ENCODE measurements at places on chromosomes 6 and 20.

GRCh38 chr6:158654498-158654897 lies 4.6 kb downstream of the SYTL3 start:
- DNase-seq, result peak; percentile 92

GRCh38 chr6:38805692-38806091 lies 90.6 kb downstream of the DNAH8 start:
- DNase-seq, result no peak

- no peak for DNase-seq
These were observed 43.4 kb downstream of the DLGAP4 start for GRCh38 chr20:36349384-36350170.

GRCh38 chr6:160520043-160520904 lies 143.8 kb downstream of the LPA start:
- DNase-seq, result peak; percentile 60

- no peak for DNase-seq
These were observed 33.5 kb upstream of the SYNCRIP start for GRCh38 chr6:85676086-85676729.

- no peak for DNase-seq
These were observed 57.0 kb downstream of the PRR18 start for GRCh38 chr6:166251211-166251610.

DNA sequence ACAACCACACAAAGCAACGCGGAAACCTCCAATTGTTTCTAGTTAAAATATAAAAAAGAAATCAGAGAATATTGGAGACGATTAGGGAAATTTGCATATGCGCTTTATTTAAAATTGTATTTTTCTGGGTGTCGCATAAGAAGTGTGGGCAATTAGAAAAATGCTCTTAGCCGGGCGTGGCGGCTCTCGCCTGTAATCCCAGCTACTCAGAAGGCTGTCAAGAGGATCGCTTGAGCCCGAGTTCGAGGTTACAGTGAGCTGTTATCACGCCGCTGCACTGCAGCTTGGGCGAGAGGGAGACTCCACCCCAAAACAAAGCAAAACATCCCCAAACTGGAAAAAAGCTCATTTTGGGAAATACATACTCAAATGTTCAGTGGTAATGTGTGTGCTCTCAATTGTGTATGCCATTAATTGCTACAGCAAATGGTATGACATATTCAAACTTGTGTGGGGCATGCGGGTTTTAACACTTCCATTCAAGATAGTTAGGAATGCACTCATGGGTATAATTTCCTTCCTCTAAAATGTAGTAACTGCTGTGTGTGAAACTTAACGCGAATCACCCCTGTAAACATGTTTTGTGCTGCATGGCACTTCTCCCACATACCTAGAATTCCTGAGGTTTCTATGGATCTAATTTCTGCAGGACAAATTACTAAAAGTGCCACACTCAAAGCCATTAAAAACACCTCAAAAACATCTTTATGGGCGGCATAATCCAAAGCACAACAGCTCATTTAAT lies 54.7 kb upstream of the HFE start:
- peak; percentile 22 for DNase-seq

GRCh38 chr20:7004801-7005200 lies 237.3 kb downstream of the BMP2 start:
- no peak for DNase-seq

- no peak for DNase-seq
These were observed 49.5 kb downstream of the CD164 start for GRCh38 chr6:109332748-109333147.

- peak; percentile 11 for DNase-seq
These were observed 359.5 kb upstream of the FLRT3 start for GRCh38 chr20:14696937-14697336.

- peak; percentile 65 for DNase-seq
These were observed 230.1 kb upstream of the MOCS1 start for GRCh38 chr6:40164345-40164755.

DNA sequence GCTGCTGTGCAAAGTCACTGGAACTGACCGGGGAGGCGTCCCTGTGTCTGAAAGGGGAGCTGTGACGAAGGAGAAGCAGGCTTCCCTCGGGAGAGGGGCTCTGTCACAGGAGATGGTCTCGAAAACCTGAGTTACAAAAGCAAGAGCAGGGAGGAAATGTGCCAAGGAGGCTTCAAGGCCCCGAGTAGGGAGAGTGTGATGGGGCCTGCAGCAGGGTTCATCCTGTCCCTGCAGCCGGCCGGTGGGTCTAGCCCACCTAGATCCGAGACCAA lies 16.7 kb downstream of the DYNLT1 start:
- no peak for DNase-seq

DNA sequence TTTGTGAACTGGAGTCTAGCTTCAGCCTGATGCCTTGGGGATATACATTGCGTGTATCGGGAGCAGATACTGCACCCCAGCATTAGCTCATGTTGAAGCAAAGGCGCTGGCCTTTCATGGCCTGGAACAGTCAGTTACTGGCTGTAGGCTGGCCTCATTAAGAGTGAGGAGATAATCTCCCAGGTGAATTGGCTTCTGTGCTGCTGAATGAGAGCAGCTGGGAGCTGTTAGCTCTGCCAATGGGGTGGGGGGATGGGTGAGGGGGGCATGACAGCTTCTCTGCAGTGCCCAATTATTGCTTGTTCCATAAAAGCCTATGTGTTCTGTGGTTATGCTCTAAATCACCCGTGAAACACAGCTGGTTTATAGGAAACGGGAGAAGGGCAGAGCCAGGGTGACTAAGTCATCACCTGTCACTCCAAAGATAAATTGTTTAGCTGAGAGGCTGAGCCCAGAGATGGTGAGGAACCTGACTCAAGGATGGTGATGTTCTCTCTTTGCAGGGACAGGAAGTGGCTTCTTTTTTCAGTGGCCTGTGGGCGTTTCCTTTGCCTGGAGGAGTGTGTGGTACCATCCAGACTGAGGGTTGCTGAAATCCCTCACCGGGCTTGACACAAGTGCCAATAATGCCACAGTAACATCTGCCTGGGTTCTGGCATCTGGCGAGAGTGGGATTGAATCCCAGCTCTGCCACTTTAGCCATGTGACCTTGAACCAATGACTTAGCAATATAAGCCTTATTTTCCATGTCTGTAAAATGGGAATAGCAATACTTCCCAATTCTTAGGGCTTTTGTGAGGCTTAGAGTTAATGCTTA lies 170.8 kb downstream of the BCAS1 start:
- peak; percentile 80 for DNase-seq

GRCh38 chr6:76247527-76247926 lies 175.1 kb upstream of the IMPG1 start:
- DNase-seq, result no peak

GRCh38 chr6:70886071-70886470 lies 70.8 kb downstream of the B3GAT2 start:
- no peak for DNase-seq

DNA sequence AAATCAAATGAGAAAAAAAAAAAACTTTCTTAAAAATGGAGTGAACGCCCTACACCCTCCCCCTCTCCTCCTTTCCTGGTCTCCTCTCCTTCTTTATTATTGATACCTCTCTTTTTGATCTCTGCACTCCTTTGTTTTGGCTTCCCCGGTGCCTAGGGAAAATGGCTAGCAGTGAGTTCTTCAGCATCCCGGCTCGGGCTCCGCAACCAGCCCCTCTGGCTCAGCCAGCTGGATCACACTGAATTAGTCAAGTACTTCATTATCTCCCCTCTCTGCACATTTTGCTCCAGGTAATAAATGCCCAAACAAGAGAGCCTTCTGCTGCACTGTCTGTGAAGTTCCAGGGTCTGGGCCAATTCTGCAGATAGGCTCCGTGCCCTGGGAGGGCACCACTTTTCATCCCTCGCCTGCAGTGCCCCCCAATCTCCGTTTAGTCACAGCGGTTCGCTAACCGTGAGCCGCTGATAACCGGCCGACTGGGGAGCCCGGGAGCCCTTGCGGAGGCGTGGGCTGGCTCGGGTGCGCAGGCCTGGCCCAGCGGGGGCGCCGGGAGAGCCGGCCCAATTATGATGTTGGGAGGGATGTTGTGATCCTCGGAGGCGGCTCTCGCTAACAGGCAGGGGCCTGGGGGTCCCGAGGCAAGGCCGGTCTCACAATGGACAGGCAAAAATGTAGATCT lies 301.9 kb downstream of the TFAP2A start:
- no peak for DNase-seq

- peak; percentile 28 for DNase-seq
These were observed 266.5 kb upstream of the RIMS1 start for GRCh38 chr6:71619836-71620235.

DNA sequence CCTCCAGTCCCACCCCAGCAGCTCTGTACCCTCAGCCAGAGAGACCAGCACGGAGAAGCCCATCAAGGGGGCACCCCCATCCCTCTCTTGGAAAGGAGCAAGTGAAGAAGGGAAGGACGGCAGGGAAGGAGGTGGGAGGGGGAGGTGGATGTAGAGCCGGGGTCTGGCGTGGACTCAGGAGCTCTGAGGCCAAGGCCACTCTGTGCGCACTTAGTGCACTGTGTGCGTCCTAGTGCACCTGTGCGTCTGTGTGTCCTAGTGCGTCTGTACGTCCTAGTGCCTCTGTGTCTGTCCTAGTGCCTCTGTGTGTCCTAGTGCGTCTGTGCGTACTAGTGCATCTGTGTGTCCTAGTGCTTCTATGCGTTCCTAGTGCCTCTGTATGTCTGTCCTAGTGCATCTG lies 54.2 kb downstream of the DSTN start:
- DNase-seq, result no peak

DNA sequence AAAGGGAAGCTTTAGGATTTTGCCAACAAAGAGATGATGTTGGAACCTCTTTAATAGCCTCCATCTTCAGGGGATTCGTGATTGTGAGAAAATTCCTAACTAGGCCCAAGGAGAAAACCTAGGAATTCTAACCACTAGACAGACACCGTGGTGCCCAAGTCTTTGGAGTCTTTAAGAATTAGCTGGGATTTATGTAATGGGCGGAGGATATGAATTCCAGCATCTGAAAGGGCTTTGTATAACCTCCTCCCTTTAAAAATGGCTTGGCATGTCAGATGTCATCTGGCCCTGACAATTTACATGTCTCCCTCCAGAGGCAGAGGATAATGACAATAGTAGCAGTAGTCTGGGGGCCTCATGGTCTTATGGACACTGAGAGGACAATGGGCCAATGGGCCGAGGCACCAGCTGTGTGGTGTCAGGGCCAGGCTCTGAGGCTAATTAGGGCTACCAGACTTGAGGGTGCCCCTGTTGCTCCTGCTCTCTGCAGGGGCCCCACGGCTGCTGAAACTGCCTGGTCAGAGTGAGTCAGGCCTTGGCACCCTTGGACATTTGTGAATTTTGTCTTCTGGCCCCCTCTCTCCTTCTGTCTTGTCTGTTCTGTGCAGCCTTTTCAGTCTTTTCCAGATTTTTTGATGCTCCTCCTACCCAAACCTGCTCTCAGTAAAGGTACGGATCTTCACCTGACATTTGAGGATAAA lies 113.9 kb downstream of the EDN1 start:
- peak; percentile 97 for DNase-seq

DNA sequence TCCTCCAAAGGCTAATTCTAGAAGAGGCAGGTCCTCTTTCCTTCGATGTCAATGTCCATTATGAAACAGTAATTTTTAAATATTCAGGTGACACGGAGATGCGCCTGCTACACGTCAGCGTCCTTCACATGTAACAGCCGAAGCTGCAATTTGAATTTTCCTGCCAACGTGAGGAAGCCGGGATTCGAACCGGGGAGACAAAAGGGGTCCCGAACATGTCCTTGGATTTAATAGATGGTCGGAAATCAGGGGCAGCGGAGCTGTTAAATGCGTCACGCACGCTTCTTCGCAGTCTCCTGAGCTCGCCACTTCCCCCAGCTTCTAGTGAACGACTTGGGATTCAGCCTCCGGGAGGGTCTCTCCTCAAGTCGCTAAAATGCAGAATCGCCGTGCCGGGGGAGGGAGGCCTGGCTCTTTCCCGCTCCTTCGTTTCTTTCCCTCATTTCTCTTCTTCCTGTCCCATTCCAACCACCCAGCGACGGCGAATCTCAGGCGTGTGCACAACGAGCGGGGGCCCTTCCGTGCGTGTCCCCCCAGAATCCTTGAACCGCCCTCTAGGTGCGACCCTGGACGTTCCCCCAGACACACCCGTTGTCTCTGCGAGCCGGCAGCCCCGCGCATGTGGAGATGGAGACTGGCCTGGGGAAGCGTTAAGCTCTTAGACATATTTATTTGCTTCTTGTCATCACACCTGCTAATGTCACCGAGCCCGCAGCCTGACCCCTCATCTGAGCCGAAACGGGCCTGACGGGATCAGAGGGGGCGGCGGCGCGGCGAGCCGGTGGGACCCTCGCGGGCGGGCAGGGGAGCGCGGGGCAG lies 1.3 kb upstream of the FOXC1 start:
- DNase-seq, result no peak

GRCh38 chr6:150250826-150251225 lies 108.0 kb downstream of the PPP1R14C start:
- DNase-seq, result peak; percentile 76

DNA sequence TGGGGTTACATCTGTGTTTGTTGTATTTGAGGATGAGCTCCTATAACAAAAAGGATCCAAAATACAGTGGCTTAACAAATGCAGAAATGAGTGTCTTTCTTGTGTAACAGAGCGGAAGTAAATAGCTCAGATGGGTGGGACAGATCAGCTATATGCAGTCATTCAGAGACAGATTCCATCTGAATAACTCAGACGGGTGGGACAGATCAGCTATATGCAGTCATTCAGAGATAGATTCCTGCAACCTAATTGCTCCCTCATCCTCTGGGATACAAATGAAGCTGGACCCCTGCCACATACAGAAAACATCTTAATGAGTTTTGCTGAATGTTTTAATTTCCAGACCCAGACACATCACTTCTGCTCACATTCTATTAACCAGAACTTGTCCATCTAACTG lies 332.3 kb downstream of the BCKDHB start:
- peak; percentile 11 for DNase-seq

DNA sequence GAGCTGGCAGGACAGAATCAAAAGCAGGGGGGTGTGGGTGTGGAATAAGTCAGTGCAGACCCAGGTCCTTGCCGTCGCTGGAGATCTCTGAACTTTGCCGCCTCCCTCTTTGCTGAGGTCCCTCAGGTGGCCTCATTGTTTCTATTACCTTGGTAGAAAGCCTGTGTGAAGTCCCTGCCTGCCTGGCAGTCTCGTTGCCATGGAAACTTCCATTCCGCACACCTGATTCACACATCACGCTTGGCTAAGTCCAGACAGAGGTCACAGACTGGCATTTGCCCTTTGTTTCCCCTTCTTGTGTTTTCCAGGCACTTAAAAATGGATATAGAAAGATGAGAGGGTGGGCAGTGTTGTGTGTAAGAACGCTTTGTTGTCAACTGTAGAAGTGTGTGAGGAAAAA lies 260.6 kb downstream of the PRL start:
- DNase-seq, result no peak

- no peak for DNase-seq
These were observed 339.6 kb upstream of the CITED2 start for GRCh38 chr6:139713900-139714506.

GRCh38 chr6:115468272-115469005 lies 592.3 kb downstream of the FRK start:
- no peak for DNase-seq

GRCh38 chr6:157724960-157725741 lies 97.9 kb upstream of the SNX9 start:
- no peak for DNase-seq

- DNase-seq, result no peak
These were observed 3.7 kb upstream of the OLIG3 start for GRCh38 chr6:137497721-137498463.
